Fibroblast of skin of scalp (primary cell): ENCODE measurements at places on chromosomes 2 and 18.

- no peak for DNase-seq
These were observed 289.6 kb downstream of the METTL4 start for GRCh38 chr18:2281523-2282199.

GRCh38 chr2:109457366-109457765 lies 156.4 kb downstream of the SEPTIN10 start:
- peak; percentile 31 for DNase-seq

DNA sequence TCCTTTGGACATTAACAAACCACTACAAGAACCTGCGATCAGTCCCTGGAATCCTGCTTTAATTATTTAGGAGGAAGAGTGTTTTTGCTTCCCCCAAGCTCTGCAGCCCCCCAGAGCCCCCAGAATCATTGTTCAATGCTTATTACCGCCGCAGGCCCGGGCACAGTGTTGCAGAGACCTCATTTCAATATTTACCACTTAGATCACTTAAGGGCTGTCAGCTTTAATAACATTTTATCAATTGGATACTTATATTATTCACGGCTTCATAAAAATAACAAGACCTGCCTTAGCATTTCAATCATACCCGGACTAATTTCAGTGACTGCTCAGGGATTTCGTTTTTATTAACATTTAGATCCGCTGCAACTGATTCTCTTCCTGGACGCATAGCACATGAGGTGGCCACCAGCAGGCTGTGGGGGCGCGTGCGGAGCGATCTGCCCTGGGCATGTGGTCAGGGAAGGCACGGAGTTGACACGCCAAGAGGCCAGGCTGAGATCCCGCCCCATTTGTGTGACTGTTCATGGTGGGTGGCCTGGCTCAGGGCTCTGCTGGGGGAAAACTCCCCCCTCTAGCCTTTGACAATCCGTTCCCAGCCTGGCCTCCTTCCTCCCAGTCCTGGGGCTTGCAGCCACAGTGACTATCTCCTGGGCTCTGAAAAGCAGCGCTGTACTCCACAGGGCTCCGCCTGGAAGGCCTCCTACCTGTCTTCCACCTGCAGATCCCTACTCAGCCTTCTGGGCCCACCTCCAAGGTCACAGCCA lies 267.6 kb downstream of the SRBD1 start:
- DNase-seq = peak; percentile 81

DNA sequence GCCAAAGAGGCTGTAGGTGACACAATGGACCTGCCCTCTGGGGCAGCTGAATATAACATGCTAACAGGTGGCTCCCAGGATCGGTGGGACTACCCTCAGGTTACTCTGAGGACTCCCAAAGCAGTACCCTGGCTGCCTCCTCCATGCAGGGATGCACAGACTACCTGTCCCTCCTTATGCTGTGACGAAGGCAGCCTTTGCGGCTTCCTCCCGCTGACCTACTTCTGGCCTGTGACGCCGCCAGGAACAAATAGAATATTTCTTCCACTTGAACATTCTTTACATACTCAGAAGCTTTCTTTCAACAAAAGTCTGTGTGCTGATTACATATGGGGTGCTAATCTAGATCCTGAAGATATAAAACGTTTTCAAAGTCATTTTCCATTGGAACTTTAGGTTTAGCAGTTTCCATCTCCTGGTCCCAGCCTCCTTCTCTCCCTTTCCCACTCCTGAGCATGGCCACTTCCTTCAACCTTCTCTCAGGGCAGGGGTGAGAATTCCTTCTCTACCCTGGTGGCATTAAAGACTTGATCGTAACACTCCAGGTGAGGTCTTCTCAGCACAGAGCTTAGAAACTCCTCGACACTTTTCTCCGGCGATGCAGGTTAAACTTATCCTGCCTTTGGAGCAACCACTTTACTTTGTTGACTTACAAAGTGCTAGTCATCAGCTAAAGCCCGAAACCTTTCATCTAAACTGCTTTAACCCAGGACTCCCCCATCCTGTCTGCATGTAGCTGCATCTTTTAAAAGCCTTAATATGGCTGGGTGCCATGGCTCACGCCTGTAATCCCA lies 58.9 kb upstream of the STK17B start:
- DNase-seq = no peak

DNA sequence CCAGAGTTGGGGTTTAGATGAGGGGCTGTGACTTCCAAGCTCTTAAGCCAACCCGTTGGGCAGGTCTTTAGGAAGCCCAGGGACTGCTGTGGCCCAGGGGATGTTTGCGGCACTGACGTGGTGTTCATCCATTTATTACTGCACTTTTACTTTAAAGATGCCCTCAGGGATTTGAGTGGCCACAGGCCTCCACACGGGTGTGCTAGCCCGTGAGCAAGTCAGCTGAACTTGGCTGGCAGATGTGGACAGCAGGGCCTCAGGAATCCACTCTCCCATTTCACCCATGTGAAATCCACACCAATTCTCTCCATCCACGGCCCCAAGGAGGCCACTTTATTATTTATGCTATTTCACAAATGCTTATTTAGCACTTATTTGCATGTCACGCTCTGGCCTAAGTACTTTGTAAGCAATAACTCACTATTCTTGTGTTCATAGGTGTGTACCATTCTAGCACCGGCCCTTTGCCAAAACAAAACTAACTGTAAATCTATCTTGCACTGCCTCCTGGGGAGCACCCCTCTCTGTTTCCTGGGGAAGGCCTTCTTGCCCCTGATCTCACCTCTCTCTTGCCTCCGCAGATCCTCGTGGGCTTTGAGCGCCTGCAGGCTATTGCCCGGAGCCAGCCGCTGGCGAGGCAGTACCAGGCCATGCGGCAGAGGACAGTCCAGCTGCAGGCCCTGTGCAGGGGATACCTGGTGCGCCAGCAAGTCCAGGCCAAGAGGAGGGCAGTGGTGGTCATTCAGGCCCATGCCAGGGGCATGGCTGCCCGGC lies 39.1 kb upstream of the GPR17 start:
- no peak for DNase-seq
